ENCODE measurements at places on chromosomes 6 and 20.

DNA sequence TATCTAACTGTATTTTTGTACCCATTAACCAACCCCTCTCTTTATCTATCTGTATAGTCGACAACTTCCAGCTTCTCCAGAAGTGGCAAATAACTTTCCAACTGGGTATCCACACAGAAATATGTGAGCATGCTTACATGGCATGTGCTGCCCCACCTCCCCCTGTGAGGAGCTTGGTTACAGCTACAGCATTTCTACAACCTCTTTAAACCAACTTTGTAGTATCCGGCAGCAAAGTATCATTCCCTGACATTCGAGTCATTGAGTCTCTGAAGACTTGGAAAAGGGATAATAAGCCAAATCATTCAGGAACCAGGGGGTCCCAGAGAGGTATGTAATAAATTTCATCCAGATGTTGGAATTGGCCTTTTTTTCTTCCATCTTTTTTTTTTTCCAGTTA lies 48.2 kb upstream of the ASIP start:
- DNase-seq: no peak

DNA sequence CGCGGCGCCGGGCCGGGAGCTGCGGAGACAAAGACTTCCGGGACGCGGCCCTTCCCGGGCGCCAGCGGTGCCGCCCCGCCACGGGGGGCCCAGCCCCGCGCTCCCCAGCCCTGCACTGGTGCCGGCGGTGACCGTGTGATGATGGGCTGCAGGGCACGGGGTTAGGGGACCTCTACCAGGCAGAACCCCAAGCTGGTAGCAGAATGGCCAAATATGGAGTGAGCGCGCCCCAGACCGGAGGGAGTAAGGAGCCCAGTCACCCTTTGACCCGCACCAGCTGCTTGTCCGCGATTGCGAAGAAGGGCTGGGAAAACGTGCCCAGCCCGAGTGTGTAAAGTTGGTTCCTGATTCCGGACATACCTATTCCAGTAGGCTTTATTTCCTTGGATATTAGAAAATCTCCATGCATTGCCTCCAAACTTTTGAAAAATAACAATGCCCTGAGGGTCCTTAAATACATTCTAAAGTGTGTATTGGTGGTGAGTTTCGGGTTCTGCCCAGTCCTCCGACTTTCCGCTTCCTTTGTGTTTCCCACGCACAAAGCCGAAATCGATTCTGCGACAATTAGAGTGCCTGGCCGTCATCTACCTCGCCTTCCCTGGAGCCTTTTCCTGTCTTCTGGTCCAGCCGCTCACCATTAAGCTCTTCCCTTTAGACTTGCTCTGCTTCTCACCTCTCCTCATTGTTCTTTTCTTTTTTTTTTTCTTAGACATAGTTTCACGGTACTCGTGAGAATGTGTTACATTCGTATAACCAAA lies 1.1 kb downstream of the ABRACL start:
- DNase-seq: peak; percentile 81

DNA sequence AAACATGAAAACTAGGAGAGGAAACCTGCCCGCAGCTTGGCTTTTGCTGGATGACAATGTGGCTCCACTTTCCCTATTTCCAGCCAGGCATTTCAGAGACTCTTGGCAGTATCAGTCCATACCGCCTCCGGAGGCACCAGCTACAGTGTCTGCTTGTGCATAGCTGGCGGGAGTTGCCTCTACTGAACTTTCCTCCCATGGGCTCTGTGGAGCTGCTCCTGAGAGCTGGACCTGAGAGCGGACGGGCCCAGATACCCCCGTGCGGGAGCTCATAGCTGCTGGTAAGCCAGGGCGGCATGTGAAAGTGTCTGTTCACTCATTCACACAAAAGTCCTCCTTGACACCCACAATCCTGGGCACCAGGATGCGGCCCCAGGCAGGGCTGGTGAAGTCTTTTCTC lies 130.3 kb upstream of the PMEPA1 start:
- no peak for DNase-seq

GRCh38 chr6:8953310-8953709 lies 518.0 kb upstream of the SLC35B3 start:
- no peak for DNase-seq

DNA sequence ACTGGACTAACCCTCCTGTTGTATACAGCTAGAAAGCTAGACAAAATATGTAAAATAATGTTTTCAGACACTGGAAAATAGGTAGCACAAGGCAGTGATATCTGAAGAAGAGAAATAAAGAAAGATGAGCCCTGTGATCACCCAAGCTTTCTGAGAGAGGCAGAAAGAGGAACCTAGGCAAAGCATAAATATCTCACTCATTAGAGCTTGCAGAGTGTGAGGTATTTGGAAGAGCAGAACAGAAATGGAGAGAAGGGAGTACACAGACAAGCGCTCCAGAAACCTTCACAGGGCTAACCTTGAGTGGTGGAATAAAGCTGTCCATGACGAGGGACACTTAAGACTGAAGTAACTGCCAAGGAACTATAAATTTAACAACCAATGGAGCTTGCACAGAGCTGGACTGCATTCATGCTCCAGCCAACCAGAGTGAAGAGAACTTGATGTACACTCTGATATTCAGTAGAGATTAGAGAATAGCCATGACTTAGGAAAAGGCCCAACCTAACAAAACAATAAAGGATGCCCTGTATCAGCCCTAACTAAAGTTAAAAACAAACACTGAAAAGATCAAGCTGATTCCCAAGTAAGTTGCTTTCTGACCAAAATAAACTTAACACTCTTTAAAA lies 280.9 kb upstream of the STXBP5 start:
- DNase-seq: peak; percentile 72

DNA sequence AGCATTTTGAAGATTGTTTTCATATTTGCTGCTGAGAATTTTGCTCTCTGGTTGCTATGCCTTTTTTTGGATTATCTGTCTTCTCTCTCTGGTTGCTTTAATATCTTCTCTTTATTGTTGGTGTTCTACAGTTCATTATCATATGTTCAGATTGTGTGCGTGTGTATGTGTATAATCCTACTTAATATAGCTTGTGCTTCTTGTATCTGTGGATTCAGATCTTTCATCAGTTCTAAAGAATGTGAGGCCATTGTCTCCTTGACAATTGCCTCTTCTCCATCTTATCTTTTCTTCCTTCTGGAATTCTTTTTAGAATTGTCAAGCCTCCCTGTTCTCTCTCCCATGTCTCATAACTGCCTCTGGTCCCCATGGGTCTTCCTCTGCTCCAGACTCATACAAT lies 195.4 kb downstream of the CDC5L start:
- DNase-seq: no peak

GRCh38 chr6:24069526-24069925 lies 56.5 kb upstream of the NRSN1 start:
- DNase-seq: no peak

DNA sequence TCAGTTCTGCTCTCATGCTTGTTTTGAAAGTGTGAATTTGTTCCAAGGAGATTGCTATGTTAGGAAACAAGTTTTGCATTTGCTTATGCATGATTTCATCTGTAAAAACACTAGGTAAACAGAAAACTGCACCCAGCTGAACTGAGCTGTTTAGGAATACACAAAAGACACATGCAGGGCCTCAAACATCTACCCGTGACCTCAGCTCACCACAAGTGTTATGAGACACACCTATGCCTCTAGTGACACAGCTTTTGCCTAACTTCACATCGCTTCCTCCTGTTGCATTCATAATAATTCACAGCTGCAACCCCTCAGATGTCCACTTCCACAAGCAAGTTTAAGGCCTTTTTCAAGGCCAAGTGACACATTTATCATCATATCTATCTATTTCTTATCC lies 98.0 kb upstream of the SLC24A3 start:
- DNase-seq: no peak

GRCh38 chr6:79782792-79783580 lies 151.9 kb downstream of the SH3BGRL2 start:
- no peak for DNase-seq

DNA sequence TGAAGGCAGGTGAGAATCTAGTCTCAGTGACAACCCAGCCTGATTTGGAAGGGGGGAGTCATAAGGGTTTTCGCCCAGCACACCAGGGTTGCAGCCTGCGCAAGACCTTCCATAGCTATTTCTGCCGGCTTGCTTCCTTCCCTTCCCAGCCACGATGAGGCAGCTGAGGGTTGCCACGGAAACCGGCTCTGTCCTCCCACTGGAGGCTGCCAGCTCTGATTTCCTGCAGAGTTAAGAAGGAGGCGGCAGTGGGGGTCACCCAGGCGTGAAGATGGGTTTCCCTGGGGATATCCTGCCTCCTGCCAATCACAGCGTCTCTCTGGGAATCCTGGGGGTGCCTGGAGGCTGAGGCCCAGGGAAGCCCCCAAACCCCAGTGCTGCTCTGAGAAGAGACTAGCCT lies 23.1 kb upstream of the KCNB1 start:
- DNase-seq: no peak

- DNase-seq: peak; percentile 38
These were observed 106.6 kb downstream of the ADGRG6 start for GRCh38 chr6:142408409-142408808.
